Hematopoietic multipotent progenitor cell treated with erythropoietin and hydrocortisone succinate and interleukin-3 and kit ligand, for 8 days (in vitro differentiated cells): ENCODE measurements at places on chromosomes 7 and 10.
A peak's percentile ranks its signal among the peaks of the same experiment; 100 is the strongest.

DNA sequence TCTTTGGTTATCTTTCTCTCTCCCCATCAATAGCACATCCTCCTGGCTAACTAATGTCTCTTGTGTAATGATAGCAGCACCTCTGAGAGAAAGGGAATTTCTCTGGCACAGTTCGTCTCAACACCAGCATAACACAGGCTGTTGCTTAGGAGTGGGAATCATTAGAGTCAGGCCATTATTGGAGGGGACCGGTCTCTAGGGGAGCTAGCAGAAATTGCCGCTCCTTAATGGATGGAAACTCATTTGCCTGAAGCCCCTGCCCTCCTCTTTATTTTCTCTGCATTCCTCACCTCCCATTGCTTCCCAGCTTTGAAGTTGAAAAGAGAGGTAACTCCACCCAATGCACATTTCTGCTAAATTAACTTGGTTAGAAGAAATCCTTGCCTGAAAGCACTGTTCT lies 11.9 kb downstream of the LRRC4 start:
- no peak for DNase-seq

GRCh38 chr7:133950855-133951254 lies 176.3 kb upstream of the LRGUK start:
- no peak for DNase-seq

DNA sequence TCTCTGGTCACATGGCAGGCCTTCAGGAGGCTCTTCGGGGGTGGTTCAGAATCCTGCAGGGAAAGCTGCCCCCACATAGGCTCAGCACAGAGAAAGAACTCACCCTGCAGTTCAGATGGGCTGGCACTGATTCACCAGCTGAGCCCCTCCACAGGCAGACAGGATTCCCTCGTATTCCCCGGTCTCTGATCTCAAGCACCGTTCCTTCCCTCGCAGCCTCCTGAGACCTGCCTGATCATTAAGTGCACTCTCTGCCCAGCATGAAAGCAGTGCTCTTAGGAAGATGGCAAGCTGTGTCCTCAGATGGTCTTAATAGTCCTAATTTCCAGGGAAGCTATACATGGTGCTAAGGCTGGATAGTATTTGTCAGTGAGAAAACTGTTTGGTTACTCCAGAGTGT lies 78.2 kb upstream of the NPS start:
- no peak for DNase-seq

GRCh38 chr10:74754381-74754821 lies 72.0 kb upstream of the KAT6B start:
- no peak for DNase-seq

DNA sequence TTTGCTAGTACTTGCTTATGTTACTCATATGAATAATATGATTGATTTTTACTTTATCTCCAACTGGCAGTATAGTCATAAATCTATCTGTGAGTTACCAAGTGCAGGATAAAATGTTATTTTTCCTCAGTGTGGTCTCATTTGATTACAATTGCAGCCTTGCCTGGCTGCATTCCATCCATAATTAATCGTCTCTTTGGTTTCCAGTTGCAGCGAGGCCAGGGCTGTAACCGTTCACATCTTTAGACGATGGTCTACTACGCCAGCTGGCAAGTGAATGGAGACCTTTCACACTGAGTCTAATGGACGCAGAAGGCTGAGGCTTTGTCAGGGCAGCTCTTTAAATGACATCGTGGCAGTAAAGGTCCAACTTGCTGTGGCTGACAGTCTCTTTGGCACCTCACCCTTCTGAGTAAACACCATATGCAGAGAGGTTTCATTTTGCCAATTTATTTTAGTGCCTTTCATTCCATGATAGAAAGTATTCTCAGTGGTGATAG lies 84.0 kb downstream of the ARL4A start:
- DNase-seq: peak; percentile 52

DNA sequence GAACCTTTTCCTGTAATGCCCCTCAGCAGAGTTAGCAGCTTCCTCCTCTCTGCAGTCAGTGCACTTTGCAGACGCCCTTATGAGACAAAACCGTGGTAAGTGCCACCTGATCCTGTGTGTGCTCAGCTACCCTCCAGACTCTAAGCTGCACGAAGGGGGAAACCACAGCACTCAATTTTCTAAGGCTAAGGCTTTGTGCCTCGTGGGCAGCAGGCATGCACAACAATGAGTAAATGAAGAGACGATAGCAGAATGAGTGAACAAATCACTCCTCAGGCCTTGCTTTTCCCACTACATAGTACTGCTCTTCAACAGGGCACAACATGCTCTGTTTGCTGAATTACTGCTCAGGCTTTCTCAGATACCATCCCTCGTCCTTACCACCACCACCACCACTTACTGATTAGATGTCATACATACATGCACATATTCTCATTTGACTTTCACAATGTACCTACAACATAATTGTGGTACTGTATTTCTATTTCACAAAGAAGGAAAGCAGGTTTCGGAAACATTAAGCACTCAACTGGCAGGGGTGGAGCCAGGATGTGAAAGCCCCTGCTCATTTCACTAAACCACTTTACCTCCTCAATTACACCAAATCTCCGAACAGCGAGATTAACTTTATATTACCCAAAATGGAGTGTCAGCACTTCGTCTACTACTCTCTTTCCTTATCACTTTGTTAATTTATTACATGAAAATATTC lies 85.4 kb downstream of the ICA1 start:
- DNase-seq: peak; percentile 24

DNA sequence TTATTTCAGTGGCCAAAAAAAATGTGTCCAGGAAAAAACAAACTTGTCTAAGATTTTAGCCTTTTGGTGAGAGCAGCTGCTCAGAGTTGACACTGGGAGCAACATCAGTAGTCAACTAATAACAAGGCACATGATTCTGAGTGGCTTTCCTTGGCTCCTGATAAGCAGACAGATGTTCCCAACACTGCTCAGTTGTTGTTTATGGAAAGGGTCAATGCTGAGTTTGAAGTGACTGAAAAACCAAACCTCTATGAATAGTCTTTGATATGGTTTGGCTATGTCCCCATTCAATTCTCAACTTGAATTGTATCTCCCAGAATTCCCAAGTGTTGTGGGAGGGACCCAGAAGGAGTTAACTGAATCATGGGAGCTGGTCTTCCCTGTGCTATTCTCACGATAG lies 12.3 kb downstream of the DYDC1 start:
- no peak for DNase-seq

GRCh38 chr7:91307467-91307866 lies 43.2 kb downstream of the FZD1 start:
- no peak for DNase-seq

GRCh38 chr7:115005953-115006352 lies 84.1 kb downstream of the MDFIC start:
- DNase-seq: no peak

DNA sequence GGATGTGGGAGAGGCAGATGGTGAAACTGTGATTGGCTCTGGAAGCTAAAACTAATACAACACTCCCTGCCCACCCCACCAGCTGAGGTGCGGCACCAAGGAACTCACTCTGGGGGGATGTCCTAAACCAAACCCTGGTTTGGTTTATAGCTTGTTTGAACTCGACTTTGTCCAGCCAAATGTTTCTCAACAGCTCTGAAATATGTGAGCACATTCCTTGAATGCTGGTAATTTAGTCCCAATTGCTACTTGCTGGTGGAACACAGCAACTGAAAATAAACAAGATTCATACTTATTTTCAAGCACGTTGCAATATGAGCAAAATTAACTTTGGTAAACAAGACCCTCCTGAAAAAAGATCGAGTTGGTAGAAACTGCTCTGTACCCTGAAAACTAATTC lies 39.7 kb upstream of the CARD11 start:
- DNase-seq: no peak

DNA sequence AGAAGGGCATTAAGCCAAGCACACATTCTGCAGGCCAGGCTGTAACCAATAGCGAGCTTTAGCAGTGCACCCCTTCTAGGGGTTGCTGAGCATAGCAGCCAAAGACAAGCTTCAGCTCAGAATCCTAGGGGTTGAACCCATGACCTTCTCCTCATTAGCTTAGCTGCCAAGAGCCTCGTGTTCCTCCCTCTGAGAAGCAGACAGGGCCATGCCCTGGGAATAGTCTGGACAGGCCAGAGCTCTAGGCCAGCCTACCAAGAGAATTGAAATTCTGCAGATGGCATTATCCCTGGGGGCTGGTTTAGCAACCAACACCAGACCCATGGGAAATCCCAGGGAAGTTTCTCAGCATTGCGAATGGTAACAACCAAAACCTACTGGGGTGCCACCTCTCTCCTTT lies 77.2 kb downstream of the PLXNA4 start:
- no peak for DNase-seq

- DNase-seq: peak; percentile 90
Measured at GRCh38 chr7:100642534-100642907, 1.2 kb upstream of the TFR2 start.

GRCh38 chr10:61217851-61218565 lies 235.2 kb downstream of the TMEM26 start:
- DNase-seq: no peak

GRCh38 chr7:100349757-100350156 lies 8.2 kb upstream of the PILRB start:
- DNase-seq: no peak

DNA sequence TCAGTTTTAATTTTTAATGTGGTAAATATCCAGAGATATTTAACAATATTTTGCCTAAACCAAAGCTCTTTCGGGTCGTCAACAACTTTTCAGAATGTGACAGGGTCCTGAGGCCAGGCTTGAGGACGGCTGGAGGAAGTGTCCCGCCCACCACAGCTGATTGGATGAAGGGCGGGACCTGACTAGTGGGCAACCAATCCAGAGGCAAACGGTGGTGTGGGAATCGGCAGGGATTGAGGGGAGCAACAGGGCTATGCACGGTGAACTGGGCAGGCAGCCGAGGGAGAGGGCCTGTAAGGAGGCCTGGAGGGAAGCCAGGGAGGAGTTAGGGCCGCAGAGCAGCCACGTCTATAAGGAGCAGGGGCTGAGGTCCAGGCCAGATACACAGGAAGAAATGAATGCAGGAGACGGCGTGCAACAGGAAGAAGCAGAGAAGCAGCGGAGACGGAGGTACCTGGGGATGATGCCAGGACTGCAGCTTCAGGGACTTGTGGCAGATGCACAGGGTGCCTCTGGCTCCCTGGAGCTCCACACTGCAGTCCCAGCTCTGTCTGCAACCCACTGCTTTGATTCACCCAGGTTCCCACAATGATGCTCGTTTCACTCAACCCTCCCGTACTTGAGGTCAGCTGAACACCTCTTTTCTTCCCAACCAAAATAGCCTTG lies 46.1 kb upstream of the ZMIZ1 start:
- DNase-seq: peak; percentile 48

GRCh38 chr10:48749254-48749787 lies 64.6 kb downstream of the WDFY4 start:
- DNase-seq: no peak

GRCh38 chr10:119166118-119166500 lies 595 bp upstream of the SFXN4 start:
- no peak for DNase-seq

DNA sequence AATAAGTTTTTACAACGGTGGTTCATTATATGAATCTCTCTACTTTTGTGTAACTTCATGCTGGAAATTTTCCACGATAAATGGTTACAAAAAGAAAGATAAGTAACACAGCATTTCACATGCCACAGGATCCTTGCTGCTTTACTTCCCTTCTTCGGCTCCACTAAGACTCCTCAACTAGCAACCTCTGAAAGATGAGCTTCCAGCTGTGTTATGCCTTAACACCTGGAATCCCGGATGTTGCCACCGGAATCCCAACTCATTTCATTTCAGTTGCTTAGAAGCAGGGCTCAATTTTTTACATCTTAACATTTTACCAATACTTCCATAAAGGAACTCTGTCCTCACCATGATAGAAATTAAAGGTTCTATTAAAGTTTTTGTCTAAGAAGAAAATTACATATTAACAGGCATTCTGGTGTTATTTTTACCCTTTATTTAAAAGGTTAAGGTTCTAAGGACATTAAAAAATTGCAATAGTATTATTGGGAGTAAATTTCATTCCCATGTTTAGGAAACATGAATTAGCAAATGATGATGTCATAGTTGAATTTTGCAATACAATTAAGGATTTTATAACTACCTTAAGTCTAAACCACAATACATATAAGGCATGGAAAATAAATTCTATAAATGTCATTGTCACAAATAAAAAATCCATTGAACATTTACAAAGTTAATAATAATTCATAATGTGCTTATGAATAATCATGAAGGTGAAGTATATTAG lies 57.1 kb upstream of the IL6 start:
- no peak for DNase-seq

- no peak for DNase-seq
Measured at GRCh38 chr7:83908526-83908925, 259.6 kb upstream of the SEMA3E start.

GRCh38 chr7:129341816-129342806 lies 92.1 kb upstream of the STRIP2 start:
- DNase-seq: no peak

- no peak for DNase-seq
Measured at GRCh38 chr10:32713560-32713959, 244.5 kb downstream of the ITGB1 start.

DNA sequence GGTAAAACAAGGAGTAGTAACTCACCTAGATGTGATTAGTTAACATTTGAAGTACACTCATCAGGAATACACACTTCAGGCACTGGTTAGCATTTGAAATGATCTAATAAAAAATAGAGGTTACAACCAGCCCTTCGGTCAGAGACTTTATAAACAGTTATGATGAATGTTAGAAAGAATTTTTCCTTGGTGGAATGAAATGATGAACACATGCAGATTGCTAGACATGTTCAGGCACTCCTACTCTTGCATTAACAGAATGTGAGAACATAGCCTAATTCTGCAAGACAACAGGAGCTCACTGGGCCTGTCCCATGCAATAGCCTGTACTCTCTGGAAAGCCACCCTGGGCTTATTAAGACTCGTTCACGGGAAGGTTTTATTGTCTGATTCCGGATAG lies 47.3 kb upstream of the TECTB start:
- DNase-seq: no peak

GRCh38 chr7:47734287-47734948 lies 152.5 kb upstream of the TNS3 start:
- DNase-seq: no peak

GRCh38 chr7:73645643-73646174 lies 21.4 kb upstream of the MLXIPL start:
- DNase-seq: no peak

DNA sequence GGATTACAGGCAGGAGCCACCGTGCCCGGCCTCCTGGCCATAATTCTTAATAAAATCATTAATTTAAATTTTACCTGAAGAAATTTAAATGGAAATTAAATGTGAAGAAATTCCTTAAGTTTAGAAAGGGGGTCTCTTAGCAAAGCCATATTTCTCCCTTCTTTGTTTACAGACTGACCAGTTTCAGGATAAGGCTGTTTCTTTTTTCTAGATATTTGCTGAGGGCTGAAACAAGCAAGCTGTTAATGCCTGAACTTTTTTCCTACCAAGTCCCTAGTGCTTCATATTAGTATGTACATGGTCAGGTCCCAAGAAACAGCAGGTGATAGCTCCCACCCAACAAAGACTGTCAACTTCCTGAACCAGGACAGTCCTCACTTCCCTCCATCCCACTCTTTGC lies 18.1 kb upstream of the PDIA4 start:
- DNase-seq: no peak
